NCI-H2029 (cell line): ENCODE measurements at places on chromosomes 7 and 10.

DNA sequence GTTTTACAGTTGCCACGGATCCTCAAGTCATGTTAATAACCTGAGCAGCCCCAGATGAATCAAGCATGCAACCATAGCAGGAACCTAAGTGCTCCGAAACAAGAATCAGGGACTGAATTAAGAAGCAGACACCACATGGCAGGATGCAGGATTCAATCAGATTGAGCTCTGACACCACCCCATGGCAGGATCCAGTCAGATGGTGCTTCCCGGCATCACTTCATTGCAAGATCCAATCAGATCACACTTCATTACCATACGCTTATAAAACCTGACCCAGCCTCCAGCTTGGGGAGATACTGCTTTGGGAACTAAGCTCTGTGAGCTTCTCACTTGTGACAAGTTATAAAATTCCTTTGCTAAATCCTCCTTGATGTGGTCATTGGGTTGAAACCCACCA lies 55.3 kb downstream of the ABCB4 start:
- DNase-seq: no peak

- no peak for DNase-seq
These were observed 56.7 kb downstream of the EGFR start for GRCh38 chr7:55075464-55076021.

DNA sequence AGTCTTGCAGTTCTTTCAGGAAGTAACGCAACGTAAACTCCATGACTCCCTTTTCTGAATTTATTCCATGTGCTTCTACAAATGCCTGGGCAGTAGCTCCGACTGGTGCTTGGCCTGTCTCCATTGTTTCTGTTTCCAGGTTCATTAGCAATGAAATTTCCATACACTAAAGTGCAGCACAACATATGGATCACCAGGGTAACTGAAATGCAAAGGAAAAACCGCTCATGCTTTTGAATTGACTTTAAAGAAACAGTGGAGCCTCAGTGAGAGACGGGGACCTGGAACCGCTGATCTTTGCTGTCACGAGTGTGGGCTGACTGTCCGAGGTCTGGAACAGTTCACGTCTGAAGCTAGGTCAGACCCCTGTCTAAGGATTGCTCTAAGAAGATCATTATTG lies 126.5 kb upstream of the IGFBP3 start:
- DNase-seq: no peak

DNA sequence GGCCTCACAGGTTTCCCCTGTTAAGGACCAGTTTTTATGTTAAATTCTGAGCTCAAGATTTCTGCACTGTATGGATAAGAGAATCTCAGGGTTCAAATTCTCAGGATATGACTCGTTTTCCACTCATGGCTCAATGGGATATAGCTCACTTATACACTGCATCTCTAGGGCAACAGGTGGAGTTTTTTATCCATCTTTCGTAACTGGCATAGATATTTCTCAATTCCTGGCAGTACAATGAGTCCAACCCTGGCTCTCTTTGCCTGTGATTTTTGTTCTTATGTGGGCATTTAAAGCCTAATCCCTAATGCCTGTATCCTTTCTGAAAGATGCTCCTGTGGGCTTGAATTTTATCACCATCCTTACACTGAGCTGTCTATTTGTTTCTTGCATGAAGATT lies 7.6 kb downstream of the CCDC172 start:
- DNase-seq: no peak

DNA sequence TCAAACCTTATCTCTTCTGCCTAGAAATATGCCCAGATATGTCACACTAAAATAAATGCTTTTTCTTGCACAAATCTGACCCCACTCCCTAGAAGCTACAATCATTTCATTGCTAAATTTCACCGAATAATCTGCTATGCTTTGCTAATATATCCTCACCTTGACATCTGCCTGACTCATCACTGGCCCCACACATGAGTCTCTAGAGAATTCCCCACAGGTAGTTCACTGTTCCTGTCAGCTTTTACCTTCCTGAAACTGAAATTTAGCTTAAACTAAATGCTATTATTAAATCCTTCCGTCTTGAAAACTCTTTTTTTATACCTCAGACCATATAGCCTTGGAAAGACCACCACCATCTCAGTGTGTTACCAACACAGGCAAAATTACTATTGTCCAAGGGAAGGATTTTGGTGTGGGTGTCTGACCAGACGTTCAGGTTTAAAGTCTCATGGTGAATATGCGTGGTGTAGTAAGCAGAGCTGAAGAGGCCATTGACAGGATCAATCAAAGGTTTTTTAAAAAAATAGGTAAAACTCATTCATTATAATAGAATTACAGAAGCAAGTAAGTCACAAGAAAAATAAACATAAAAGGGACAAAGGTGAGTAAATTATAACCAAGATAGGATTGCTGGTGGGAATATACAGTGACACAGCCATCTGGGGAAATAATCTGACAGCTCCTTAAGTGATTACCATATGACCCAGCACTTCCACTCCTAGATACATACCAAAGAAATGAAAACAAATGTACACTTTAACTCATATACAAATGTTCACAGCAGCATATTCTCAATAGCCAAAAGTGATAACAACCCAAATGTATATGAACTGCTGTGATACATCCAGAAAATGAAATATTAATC lies 173.5 kb downstream of the KMT2E start:
- no peak for DNase-seq
